HT1080 (cell line): ENCODE measurements at places on chromosomes 3 and 15. TPM values are rescaled to one million over a fixed set of nuclear protein-coding genes. Genes with fewer than 3 reads are reported as not detected.

GRCh38 chr15:31342781-31343626 lies 16.4 kb downstream of the KLF13 start:
- DNase-seq, result no peak

- peak; percentile 63 for DNase-seq
These were observed 558.5 kb downstream of the MECOM start for GRCh38 chr3:169104972-169105371.

DNA sequence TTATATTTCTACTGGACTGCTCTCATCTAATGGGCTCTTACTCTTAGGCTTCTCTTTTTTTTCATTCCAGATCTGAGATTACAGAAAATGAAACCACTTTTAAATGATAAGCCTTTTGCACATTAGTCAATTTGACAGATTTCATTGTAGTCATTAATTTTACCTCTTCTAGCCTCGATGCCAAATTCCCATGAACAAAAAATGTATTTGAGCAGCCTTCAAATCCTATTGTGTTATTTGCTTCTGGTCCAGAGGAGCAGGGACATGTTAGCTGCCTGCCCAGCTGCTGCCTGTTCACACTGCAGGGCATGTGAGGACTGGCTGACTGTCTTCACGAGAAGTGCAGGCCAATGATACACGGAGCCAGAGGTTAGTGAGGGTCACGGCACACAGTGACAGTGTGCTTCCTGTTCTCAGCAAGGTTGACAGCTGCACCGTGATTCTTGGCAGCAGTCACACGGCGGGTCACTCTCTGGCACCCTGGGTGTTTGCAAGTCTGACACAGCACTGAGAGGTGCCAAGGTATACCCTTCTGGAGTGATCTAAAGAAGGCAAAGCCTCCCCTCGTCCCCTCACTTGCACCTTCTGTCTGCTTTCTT lies 40.8 kb downstream of the KAT2B start:
- peak; percentile 40 for DNase-seq

DNA sequence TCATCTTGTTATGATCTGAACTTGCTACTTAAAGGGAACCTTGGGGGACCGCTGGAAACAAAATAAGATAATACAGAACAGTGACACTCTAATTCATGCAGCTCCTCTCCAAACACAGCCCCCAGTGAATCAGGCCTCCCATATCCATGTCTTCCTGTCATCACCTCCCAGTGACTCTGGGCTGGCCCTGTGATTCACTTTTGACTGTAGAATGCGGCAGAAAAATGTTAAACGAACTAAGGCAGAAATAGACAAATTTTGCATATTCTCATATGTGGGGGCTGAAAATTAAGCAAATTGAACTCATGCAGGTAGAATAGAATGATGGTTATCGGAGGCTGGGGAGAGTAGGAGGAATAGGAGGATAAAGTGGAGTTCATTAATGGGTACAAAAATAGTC lies 20.2 kb upstream of the GADL1 start:
- no peak for DNase-seq

DNA sequence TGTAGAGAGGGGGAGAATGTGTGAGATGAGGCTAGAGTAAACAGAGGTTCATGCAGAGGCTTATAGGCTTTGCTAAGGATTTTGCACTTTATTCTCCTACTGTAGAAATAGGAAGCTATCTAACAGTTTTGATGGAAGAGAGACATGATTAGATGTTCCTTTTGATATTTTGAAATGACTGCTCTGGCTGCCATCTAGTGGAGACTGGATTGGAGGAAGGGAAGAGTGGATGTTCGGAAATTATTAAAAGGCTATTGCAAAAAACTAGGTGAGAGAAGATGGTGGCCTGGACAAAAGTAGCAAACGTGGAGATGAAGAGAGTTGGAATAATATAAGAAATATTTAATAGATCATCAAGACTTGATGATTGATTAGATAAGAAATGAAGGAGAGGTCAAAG lies 42.2 kb downstream of the SYN2 start:
- no peak for DNase-seq

DNA sequence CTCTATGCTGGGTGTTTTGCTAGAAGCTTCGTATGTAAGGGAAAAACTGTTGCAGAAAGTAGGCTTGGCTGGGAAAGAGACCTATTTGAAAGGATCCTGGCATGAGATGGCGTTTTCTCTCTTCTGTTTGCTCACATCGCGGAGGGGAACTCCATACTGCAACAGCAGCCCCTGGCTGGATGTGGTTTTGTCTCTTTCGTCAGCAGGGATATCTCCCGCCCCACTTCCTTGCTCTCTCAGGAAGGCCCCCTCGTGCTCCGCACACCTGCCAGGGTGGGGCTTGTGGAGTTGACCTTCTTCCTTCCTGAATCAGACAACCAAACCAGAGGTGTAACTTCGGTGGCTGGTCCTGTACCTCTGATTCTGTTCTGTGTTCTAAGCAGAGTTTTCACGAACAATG lies 26.4 kb upstream of the MYZAP start:
- no peak for DNase-seq

GRCh38 chr3:32376115-32376514 lies 15.5 kb upstream of the CMTM7 start:
- DNase-seq, result peak; percentile 57

DNA sequence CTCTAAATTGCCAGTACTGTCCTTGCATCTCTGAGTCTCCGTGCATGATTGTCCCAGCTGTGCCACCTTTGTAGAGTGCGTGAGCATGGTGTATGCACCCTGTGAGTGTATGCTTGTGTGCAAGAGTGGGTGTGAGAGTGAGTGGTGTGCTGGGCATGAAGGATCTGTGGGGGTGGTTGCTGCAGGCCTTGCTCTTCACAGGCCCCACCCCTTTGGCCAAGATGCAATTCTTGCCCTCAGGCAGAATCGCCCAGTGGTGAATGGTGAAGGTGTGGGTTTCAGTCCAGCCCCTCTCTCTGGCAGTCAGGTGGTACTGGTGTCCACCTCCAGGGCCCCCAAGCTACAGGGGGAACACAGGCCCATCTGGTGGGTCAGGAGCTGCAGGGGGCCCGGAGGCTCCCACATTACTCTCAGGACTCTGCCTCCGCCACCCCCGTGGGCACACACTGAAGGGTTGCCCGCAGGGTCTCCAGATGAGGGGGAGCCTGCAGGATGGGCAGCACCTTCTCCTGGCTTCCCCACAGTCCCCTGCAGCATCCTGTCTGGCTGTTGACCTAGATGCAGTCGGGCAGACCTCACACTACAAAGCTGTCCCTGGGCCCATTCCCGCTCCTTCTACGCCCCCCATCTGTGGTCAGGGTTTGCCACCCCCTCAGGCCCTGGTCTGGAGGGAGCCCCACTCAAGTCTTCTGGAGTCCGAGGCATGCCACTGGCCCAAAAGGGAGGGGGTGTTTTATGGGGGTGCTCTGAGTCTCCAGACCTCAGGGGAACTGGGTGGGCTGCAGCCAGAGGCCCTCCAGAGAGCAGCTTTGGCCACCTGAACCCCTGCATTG lies 8.3 kb upstream of the ROPN1B start:
- no peak for DNase-seq

DNA sequence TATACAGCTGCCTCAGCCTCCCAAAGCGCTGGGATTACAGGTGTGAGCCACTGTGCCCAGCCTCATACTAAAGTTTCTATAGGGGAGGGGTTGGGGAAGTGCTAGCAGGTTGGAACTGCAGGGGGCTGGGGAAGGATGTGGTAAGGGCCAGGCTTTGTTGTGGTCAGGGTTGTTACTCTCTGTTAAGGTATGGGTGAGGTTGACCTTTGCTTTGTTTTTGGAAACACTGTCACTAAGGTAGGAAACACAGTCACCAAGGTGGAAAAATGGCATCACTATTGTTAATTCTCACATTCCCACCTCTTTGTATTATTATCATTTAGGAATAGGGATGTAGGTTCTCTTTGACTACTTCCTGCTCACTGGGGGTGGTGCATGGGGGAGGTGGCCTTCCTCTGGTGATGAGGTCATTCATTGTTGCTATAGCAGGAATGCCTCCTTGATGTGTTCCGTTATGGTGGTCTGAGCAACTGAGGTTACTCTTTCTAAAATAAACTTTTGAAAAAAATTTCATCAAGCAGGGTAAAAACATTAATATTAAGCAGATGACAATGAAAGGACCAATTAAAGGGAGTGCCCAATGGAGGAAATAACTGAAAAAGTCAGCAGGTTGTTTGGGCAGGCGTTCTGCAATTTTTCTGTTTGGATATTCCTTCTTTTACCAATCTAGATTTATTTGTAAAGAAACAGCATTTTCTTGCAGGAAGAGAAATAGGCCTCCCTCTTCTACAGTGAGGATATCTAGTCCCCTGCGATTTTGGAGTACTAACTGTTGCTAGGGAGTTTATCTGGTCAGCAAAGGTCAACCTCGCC lies 150.5 kb downstream of the WDR76 start:
- peak; percentile 67 for DNase-seq

- DNase-seq, result no peak
These were observed 88.2 kb upstream of the LMCD1 start for GRCh38 chr3:8413337-8413926.

- no peak for DNase-seq
These were observed 10.6 kb downstream of the FBN1 start for GRCh38 chr15:48634893-48635292.

- peak; percentile 74 for DNase-seq
These were observed 3.6 kb upstream of the NMD3 start for GRCh38 chr3:161217496-161217895.

DNA sequence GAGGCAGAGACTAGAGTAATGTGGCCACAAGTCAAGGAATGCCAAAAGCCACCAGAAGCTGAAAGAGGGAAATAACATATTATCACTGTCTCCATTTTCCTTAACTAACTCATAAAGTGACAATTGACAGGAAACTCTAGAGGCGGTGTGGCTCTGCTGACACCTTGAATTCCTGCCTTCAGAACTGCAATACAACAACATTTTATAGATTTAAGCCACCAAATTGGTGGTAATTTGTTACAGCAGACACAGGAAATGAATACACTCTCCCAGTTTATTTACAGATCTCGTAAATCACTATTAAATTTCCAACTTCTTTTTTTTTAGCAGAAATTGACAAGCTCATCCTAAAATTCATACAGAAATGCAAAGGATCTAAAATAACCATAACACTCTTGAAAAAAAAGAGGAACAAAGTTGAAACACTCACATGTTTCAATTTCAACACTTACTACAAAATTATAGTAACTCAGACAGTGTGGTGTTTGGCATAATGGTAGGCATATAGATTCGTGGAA lies 449.9 kb downstream of the OTOL1 start:
- no peak for DNase-seq

GRCh38 chr3:102826636-102827035 lies 391.8 kb downstream of the ZPLD1 start:
- DNase-seq, result no peak

DNA sequence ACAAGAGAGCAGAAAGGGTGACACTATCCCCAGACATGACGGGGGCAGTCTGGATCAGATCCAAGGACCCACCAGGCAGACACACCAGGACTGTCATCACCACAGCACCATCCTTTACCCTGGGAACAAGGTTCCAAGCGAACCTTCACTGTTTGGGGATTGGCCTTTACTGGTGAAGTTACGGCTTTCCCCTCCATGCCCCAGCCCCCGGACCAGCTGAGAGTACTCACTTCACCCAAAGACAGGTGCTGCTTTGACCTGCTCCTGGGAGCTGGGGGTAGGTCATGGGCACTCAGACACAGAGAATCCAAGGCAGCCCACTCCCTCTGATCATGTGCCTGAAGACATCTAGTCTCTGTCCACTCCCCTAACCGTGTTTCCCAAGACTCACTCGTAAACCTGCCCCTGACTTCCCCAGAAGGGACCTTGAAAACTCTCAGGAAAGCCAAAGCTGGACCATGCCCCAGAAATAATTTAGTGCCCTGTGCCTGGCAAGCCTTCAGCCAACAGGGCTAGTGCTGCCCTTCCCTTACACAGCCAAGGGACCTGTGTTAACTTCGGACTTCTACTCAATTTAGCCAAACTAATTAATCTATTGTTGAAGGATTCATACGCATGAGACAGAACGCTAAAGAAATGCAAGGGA lies 2.8 kb downstream of the RRP9 start:
- DNase-seq, result no peak

GRCh38 chr3:69241769-69242168 lies 119.4 kb upstream of the LMOD3 start:
- no peak for DNase-seq

DNA sequence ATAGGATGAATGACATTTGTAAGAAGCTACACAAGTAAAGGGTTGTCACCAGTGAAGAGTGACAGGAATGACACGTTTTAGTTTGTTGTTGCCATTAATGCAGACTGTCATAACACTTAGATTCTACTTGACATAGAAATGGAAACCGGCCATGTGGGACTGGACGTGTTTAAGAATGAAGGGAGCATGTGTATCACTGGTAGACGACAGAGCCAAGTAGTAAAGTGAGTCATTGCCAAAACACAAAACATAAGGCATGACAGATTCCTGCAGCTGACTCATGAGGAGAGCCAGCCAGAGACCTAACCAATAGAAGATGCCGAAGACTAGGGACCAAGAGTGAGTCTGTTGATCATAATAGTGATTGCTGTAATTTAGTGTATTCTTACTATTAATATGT lies 106.2 kb upstream of the PLAAT1 start:
- DNase-seq, result peak; percentile 96

DNA sequence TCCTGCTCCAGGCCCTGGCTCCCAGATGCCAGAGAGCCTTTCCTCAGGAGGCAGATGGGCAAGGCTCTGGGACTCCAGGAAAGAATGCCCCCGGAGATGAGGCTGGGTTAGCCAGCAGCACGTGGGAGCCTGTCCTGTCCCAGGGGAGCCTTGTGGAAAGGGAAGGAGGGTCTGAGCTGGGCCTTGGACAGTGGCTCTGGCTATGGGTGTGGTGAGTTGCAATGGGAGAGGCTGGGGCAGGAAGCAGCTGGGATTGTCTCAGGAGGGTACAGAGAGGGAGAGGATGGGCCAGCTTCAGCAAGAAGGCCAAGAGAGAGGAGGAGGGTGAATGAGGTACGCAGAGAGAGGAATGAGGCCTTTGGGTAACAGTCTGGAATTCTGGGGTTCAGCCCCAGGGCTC lies 17.4 kb upstream of the CACNA2D2 start:
- DNase-seq, result no peak

DNA sequence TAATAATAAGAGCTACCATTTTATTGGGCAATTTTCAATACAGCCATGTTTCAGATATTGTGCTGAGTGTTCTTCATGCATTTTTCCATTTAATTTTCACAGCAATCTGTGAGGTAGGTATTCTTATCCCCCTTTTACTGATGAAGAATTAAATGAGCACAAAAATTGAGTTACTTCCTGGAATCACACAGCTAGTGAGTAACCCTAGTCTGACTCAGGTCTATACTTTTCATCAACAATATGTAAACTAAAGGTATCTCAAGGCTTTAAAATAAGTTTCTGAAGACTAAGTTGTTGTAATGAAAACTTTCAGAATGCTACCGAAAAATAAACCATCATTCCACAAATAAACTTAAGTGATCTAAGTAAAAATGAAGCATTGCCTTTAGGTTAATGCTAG lies 22.3 kb downstream of the HACD2 start:
- no peak for DNase-seq

Gene RHCG
- total RNA-seq, result not detected in 2 replicates

Gene CLRN1
- not detected in 2 replicates for total RNA-seq

Gene IL5RA
- not detected in 2 replicates for total RNA-seq

Gene CYP8B1
- total RNA-seq, result not detected in 2 replicates

Gene ECE2
- not detected in 2 replicates for total RNA-seq

Gene MKRN2OS
- not detected in 2 replicates for total RNA-seq

Gene ATP2B2
- total RNA-seq, result 0.03 TPM in 1 of 2 replicates, not detected in the other

Gene PP2D1
- total RNA-seq, result not detected in 2 replicates

Gene SPATA12
- 0.80 and 1.6 TPM in 2 replicates for total RNA-seq

Gene SERP1
- 474 and 568 TPM in 2 replicates for total RNA-seq
